ENCODE measurements at places on chromosomes 16 and 17. TPM values are rescaled to one million over a fixed set of nuclear protein-coding genes. Genes with fewer than 3 reads are reported as not detected.
A peak's percentile ranks its signal among the peaks of the same experiment; 100 is the strongest.

DNA sequence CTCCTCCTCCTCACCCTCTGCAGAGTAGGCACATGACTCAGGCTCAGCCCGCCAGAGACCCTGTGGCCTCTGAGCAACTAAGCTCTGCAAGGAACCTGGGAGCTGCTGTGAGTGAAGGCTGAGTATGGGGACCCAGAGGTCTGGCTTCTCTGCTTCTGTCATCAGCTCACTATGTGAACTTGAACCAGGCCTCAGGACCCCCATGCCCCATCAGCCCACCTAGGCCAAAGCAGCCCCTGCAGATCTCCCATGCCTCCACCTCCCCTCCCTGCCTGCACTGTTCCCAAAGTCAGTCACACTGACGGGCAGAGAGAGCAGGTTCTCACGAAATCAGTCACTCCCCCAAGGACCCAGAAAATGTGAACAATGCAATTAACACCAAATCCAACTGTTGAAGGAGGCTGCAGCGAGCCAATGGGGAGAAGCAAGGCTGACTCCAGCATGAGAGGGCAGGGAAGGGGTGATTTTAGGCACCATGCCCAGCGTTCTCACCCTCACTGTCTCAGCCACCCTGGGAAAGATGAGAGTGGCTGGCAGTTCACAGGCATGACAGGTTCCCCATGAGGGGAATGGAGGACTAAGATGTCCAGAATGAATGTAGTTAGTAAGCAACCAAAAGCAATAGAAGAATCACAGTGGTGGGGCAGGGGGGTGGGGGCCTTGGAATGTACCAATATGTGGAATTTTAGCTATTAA lies 60.6 kb downstream of the BEAN1 start:
- H3K27ac ChIP-seq = no peak overlapping the region
- no peak overlapping the region for H3K4me3 ChIP-seq
- peaks cover 26% of the 10 kb centered on the region for H3K4me1 ChIP-seq
- no peaks in the 10 kb centered on the region for H3K36me3 ChIP-seq
- DNase-seq = no peak

DNA sequence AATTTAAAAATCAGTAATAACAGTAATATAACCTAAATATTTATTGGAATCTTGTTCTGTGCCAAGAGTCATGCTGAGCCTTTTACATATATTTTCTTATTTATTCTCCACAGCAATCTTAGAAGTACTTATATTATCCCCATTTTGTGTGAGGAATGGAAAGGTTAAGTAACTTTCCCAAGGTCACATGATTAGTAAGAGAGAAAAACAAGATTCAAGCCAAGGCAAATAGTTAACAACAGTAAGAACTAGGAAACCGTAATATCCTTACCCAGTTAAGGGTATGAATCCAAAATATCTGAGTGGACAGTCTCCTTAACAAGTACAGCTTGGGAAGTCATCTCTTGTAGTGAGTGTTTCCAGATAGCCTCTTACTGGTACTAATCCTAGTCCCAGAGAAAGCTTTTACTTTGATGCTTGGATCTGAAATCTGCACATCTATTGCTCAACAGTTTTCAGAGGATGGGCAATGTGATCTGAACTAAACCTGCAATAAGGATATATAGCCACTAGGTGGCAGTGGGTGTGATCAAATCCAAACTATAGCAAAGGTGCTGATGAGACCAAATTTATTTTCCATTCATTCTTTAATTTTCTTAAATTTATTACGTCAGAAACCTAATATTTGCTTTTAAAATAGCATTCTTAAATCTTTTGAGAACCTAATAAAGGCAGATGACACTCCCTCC lies 23.3 kb downstream of the SHISA6 start:
- no peaks in the 10 kb centered on the region for H3K4me1 ChIP-seq
- no peak overlapping the region for H3K4me3 ChIP-seq
- DNase-seq = no peak
- no peak overlapping the region for H3K27ac ChIP-seq
- H3K36me3 ChIP-seq = peaks cover 4% of the 10 kb centered on the region
- H3K27me3 ChIP-seq = no peaks in the 10 kb centered on the region

DNA sequence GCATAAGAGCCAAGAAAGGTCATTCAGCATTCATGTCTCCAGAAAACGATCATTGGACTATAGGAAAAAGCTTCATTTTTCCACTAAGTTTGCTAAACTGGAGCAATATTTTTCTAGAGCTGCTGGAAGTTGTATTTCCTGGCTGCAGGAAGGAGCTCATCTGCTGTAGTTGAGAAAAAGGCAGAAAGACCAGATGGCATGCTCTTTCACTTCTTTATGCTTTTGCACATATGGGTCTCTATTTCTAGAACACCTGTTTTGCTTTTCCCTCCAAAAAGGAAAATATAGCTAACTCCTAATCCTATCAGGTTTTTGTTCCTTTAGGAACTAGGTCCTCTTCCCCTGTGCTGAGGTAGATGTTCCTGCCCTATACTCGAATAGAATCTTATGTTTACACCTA lies 61.9 kb upstream of the HLF start:
- peaks cover 7% of the 10 kb centered on the region for H3K27me3 ChIP-seq

DNA sequence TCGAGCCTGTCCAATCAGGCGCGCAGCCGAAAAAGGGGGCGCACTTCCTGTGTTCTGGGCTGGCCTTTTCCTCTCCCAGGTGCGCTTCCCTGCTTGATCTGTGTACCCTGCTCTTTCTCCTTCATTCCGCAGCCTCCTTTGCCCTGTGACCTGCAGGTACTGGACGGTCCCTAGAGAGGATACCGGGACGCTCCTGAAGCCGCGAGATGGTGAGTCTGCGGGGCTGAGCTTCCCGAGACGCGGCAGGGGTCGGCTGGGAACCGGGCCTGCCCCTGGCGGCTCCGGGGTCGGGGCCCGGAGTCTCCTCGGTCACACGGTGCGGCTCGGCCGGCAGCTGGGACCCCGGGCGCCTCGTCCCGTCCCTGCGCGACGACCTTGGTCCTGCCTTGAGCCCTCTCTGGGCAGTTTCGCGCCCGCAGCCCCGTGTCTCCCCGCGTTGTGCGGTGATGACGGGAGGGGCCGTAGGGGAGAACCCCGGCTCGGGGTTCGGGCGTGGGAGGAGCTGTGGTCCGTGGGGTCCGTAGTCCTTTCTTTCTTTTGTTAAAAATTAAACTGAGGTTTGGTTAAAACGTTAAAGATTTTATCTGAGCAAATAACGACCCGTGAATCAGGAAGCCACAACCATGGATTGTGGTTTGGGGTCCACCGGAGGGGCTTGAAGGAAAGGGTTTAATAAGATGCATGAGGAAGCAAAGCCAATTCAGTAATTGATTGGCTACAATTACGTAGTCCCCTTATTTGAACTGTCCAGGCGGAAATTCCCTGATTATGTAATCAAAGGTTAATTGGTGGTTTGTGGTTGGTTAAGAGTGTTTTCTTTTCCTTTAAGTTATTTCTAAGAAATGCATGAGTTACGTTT lies 172.8 kb upstream of the ZNF267 start:
- DNase-seq = peak; percentile 85
- no peaks in the 10 kb centered on the region for H3K27me3 ChIP-seq
- H3K27ac ChIP-seq = peak overlapping the region; percentile 89
- peaks cover 24% of the 10 kb centered on the region for H3K4me1 ChIP-seq
- H3K36me3 ChIP-seq = no peaks in the 10 kb centered on the region

DNA sequence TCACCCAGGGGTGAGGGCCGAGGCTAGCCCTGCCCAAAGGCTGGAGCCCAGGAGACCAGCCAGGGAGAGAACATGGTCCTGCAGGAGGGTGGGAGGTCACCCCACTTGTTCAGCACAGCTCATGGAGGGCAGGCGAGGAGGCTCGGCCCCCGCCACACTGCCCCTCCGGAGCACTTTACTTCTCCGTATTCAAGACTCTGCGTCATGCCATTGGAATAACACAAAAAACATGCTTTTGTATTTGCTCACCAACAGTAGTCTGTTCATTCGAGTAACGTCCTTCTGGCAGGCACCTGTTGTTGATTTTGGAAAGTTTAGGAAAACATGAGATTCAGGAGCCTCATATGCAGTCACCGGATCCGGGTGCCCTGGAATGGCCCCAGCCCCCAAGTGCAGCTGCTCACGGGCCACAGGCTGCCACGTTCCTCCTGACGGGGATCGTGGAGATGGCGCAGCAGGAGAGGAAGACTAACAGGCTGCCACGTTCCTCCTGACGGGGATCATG lies 81.1 kb upstream of the DNAH17 start:
- no peaks in the 10 kb centered on the region for H3K27me3 ChIP-seq
- no peak overlapping the region for H3K27ac ChIP-seq
- no peaks in the 10 kb centered on the region for H3K4me1 ChIP-seq
- H3K36me3 ChIP-seq = no peaks in the 10 kb centered on the region
- DNase-seq = no peak

- H3K4me1 ChIP-seq = no peaks in the 10 kb centered on the region
- no peak overlapping the region for H3K27ac ChIP-seq
- no peak for DNase-seq
- no peak overlapping the region for H3K4me3 ChIP-seq
- peaks cover 28% of the 10 kb centered on the region for H3K27me3 ChIP-seq
- H3K36me3 ChIP-seq = no peaks in the 10 kb centered on the region
Observed at GRCh38 chr17:6797718-6798351, 21.8 kb downstream of the FBXO39 start.

Gene GRAP
- polyA plus RNA-seq = 65.4 TPM

Gene TBC1D3E
- polyA plus RNA-seq = not detected

- DNase-seq = no peak
- H3K27ac ChIP-seq = no peak overlapping the region
- H3K4me3 ChIP-seq = no peak overlapping the region
- no peaks in the 10 kb centered on the region for H3K27me3 ChIP-seq
- H3K4me1 ChIP-seq = peaks cover 5% of the 10 kb centered on the region
- H3K36me3 ChIP-seq = no peaks in the 10 kb centered on the region
Observed at GRCh38 chr17:46057366-46057765, 58.3 kb downstream of the STH start.

Gene KCNAB3
- polyA plus RNA-seq = not detected

Gene KRT36
- polyA plus RNA-seq = not detected

GRCh38 chr17:7294614-7295153 lies at the start of gene YBX2:
Gene YBX2 (minus strand): TSS chr17:7294639. CDS start chr17:7294500, 139 bp downstream.
- H3K27me3 ChIP-seq = peaks cover 61% of the 10 kb centered on the region
- H3K4me1 ChIP-seq = peaks cover 26% of the 10 kb centered on the region
- peak within 1 kb of the TSS; percentile 87 for H3K4me3 ChIP-seq
- DNase-seq = peak; percentile 62

Gene NAA60
- 28.8 TPM for polyA plus RNA-seq

DNA sequence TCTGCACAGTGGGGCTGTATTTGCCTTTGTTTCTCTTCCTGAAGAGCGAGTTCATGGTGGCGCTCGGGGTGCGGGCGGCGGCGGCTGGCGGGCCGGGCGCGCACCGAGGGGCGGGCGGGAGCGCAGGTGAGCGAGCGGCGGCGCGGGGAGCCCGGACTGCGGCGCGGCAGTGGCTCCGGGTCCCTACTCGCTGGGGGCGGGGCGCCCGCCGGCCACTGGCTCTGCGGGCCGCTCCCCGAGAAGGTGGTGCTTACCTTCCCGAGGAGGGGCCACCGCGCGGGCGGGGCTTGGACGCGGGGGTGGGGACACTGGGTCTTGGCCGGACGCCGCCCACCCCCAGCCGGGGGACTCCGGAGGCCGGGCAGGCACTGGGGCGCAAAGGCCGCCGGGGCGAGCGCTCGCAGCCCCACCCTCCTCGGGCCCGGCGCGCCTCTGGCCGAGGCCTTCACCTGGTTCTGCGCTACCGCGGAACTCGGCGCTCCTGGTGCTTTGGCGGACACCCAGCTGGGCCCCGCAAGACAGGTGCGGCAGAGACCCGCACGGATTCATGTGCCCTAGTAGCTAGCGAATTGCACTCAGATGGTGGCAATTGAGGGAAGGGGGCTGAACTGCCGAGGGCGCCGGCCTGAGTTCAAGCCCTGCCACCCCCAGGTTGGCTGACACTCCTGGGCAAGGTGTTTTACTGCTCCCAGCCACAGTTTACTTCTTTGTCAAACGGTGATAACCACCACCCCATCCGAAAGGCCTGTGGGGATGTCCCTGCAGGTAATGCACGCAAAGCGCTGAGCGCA lies at the start of gene PPL:
TSS of gene PPL (minus strand) at position 158 of the 791 bp plus-strand sequence. CDS start at position 55, 103 bp downstream.
- no peak for DNase-seq
- H3K4me1 ChIP-seq = peaks cover 9% of the 10 kb centered on the region
- H3K27me3 ChIP-seq = peaks cover 59% of the 10 kb centered on the region
- no peak within 1 kb of the TSS for H3K27ac ChIP-seq

- no peaks in the 10 kb centered on the region for H3K4me1 ChIP-seq
- H3K27ac ChIP-seq = no peak overlapping the region
- DNase-seq = no peak
- H3K4me3 ChIP-seq = no peak overlapping the region
Observed at GRCh38 chr17:72782985-72783701, 309.3 kb downstream of the SLC39A11 start.

DNA sequence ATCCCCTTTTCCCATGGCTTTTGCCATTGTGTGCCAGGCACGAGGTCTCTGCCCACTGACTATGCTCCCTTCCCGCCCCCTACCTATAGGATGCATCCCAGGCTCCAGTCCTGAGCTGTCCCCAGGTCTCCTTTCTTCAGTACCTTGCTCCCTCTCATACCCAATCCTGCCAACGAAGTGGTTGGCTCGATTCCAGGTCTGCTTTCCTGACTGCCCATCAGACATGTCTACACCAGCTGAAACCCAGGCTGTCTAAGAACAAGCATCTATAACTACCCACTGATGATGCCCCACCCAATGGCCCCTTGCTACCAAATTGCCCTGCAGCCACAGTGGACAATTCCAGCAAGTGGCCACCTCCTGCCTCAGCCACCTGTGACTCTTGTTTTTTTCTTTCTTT lies 479.1 kb downstream of the SOX9 start:
- no peaks in the 10 kb centered on the region for H3K4me1 ChIP-seq
- peaks cover 44% of the 10 kb centered on the region for H3K27me3 ChIP-seq
- H3K36me3 ChIP-seq = no peaks in the 10 kb centered on the region
- DNase-seq = no peak
- H3K4me3 ChIP-seq = no peak overlapping the region
- no peak overlapping the region for H3K27ac ChIP-seq

DNA sequence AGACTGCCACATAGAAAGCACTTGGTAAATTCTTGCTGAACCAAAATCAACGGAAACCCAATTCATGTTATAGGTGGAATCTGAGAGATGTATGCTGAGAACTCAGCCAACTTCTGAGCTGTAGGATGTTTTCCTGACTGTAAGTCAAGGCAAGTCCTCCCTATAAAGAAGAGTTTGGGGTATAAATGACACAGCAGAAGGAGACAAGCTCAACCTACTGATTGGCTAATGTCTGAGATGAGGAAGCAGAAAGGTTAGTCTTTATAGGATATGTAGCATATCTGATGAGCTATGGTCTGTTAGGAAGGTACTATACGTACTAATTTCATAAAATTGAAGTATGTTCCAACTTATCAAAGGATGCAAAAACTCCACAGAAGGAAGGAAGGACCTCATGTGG lies 99.5 kb downstream of the XYLT1 start:
- H3K4me1 ChIP-seq = peaks cover 88% of the 10 kb centered on the region
- H3K27ac ChIP-seq = no peak overlapping the region
- DNase-seq = no peak
- peak overlapping the region; percentile 64 for H3K4me3 ChIP-seq
- peaks cover 4% of the 10 kb centered on the region for H3K36me3 ChIP-seq

Gene TMEM114
- polyA plus RNA-seq = not detected

Gene PRR14
- 12.2 TPM for polyA plus RNA-seq

Measured in naive B cell (primary cell).